ENCODE measurements at places on chromosomes 2 and 18.
A peak's percentile ranks its signal among the peaks of the same experiment; 100 is the strongest.

GRCh38 chr18:42338683-42339082, 383.6 kb downstream of the PIK3C3 start:
- no peak for DNase-seq

DNA sequence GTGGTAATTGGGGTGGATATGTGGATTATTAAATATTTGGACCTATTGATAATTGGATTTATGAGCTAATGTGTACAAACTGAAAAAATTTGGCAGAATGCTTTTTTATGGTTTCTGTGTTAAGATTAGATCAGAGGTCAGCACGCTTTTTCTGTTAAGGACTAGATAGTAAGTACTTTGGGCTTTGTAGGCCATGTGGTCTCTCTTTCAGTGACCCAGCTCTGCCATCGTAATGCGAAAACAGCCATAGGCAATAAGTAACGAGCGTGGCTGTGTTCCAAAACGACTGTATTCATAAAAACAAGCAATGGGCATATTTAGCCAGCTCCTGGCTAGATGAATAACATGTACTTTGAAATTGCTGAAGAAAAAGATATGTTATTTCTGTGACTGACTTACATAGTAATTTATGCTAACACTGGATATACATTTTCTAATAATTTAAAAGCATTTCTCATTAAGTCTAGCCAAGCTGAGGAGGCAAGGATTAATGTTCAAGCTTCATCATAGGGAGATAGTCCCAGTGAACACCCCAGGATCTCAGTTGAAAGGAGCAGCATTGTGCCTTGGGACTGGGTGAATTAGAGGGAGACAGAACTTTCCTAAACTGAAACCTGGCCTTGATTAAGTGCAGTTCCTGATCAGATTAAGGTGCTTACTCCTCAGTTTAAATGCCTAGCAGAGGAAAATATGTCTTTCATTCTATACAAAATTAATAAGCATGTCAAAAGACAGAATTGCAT, 20.0 kb downstream of the CCDC138 start:
- DNase-seq: no peak

- DNase-seq: no peak
Measured at GRCh38 chr2:8932702-8933101, 70.8 kb downstream of the MBOAT2 start.

DNA sequence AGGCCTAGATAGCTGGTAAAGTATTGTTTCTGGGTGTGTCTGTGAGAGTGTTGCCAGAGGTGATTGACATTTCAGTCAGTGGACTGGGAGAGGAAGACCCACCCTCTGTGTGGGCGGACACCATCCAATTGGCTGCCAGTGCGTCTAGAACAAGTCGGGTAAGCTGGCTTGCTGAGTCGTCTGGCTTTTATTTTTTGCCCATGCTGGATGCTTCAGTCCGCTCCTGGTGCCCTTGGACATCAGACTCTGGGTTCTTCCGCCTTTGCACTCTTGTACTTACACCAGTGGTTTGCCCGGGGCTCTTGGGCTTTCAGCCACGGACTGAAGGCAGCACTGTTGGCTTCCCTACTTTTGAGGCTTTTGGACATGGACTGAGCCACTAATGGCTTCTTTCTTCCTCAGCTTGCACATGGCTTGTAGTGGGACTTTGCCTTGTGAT, 24.3 kb downstream of the DIS3L2 start:
- DNase-seq: no peak

- DNase-seq: peak; percentile 6
Measured at GRCh38 chr18:69580107-69580506, 179.4 kb downstream of the DOK6 start.

Measured in A549 (cell line).